ENCODE measurements at places on chromosomes 12 and 14.

DNA sequence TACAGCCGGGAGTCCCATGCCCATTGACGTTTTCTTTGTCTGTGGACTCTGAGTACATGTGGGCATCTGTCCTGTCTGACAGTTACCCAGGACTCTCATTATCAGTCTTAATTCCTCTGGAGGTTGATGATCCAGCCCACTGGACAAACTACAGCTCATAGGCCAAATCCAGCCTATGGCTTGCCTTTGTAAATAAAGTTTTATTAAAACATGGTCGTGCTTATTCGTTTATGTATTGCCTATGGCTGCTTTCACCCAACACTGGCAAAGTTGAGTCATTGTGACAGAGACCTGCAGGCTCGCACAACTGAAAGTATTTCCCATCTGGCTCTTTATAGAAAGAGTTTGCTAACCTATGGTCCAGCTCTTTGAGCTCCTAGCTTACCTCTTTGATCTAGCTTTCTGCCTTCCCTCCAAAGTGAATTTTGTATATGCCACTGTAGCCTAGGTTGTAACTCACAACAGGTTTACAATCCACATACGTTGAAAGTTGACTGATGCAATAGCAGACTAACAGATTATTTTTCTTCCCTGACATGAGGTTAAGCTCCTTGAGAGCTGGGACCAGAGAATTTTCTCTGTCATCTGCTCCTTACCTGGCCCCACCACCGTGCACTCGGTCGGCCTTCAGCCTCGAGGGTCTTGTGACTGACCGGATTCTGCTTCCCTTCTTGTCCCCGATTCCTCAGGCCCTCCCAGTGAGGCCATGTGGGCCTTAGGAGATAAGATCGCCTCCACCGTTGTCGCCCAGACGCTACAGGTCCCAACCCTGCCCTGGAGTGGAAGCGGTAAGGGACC, 57.3 kb downstream of the ACACB start:
- H3K27me3 ChIP-seq = no peaks in the 10 kb centered on the region
- H3K36me3 ChIP-seq = peaks cover 22% of the 10 kb centered on the region
- no peak overlapping the region for H3K27ac ChIP-seq
- no peak for DNase-seq
- peaks cover 2% of the 10 kb centered on the region for H3K4me1 ChIP-seq
- no peak overlapping the region for H3K4me3 ChIP-seq

DNA sequence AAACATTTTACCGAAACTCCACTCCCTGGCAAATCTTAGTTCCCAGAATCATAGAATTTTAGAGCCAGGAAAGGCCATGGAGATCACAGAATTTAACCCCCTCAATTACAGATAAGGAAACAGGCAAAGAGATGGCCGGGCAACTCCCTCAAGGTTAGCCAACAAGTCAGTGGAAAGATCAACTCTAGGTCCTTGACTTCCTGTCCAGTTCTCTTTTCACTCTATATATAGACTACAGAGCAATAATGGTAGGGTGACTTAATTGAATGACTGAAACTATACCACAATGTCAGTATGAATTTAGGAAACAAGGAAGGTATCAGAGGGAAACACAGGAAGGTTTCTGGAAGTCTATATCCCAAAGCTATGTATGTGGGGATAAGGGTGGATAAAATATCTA, 11.6 kb downstream of the OXA1L start:
- no peaks in the 10 kb centered on the region for H3K27me3 ChIP-seq
- H3K36me3 ChIP-seq = no peaks in the 10 kb centered on the region
- DNase-seq = no peak
- no peak overlapping the region for H3K4me3 ChIP-seq

- no peak overlapping the region for H3K27ac ChIP-seq
- H3K4me1 ChIP-seq = no peaks in the 10 kb centered on the region
- no peak for DNase-seq
- no peak overlapping the region for H3K4me3 ChIP-seq
- no peaks in the 10 kb centered on the region for H3K36me3 ChIP-seq
These were observed 12.0 kb downstream of the SOAT2 start for GRCh38 chr12:53115112-53115890.

DNA sequence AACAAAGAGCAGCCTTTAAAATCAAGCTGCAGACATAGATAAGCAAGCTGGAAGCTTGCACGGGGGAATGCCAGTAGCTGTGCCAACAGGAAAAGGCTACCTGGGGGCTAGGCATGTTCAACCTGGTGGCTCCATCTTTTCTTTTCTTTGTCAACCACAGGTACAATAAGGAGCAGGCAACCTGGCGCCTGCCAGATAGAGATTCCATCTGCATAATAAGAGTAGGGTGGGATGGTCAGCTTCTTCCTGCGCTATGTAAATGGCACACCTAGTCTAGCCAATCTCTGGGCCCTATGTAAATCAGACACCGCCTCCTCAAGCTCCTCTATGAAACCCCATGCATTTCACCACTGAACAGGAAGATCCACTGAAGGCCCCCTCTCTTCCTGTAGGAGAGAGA, 87.4 kb upstream of the PKP2 start:
- no peak overlapping the region for H3K4me3 ChIP-seq
- peaks cover 22% of the 10 kb centered on the region for H3K4me1 ChIP-seq
- H3K36me3 ChIP-seq = no peaks in the 10 kb centered on the region
- no peaks in the 10 kb centered on the region for H3K27me3 ChIP-seq
- no peak overlapping the region for H3K27ac ChIP-seq
- DNase-seq = no peak

- DNase-seq = no peak
- H3K27ac ChIP-seq = no peak overlapping the region
- H3K4me3 ChIP-seq = no peak overlapping the region
- H3K4me1 ChIP-seq = no peaks in the 10 kb centered on the region
These were observed 36.1 kb downstream of the CPSF6 start for GRCh38 chr12:69275471-69275891.

GRCh38 chr12:2641761-2642160, 153.0 kb upstream of the FKBP4 start:
- H3K4me3 ChIP-seq = no peak overlapping the region
- peaks cover 32% of the 10 kb centered on the region for H3K27me3 ChIP-seq
- peaks cover 12% of the 10 kb centered on the region for H3K4me1 ChIP-seq
- no peaks in the 10 kb centered on the region for H3K36me3 ChIP-seq

- no peak for DNase-seq
- H3K4me1 ChIP-seq = no peaks in the 10 kb centered on the region
- no peaks in the 10 kb centered on the region for H3K27me3 ChIP-seq
- H3K27ac ChIP-seq = no peak overlapping the region
- H3K4me3 ChIP-seq = no peak overlapping the region
- no peaks in the 10 kb centered on the region for H3K36me3 ChIP-seq
These were observed 174.1 kb upstream of the EEA1 start for GRCh38 chr12:93103154-93103553.

GRCh38 chr12:78194448-78194847, 363.8 kb downstream of the NAV3 start:
- no peaks in the 10 kb centered on the region for H3K36me3 ChIP-seq
- DNase-seq = peak; percentile 82
- H3K27ac ChIP-seq = peak overlapping the region; percentile 52
- H3K4me3 ChIP-seq = no peak overlapping the region

GRCh38 chr12:53770281-53770680, 18.5 kb upstream of the CISTR start:
- peak; percentile 97 for DNase-seq
- no peaks in the 10 kb centered on the region for H3K27me3 ChIP-seq
- no peaks in the 10 kb centered on the region for H3K36me3 ChIP-seq
- H3K4me3 ChIP-seq = no peak overlapping the region

GRCh38 chr12:12157424-12157823, 86.7 kb downstream of the BCL2L14 start:
- H3K4me3 ChIP-seq = no peak overlapping the region
- no peaks in the 10 kb centered on the region for H3K36me3 ChIP-seq
- no peaks in the 10 kb centered on the region for H3K27me3 ChIP-seq
- no peak overlapping the region for H3K27ac ChIP-seq

Measured in PC-3 (cell line).